ENCODE measurements at places on chromosomes 5 and 9.

DNA sequence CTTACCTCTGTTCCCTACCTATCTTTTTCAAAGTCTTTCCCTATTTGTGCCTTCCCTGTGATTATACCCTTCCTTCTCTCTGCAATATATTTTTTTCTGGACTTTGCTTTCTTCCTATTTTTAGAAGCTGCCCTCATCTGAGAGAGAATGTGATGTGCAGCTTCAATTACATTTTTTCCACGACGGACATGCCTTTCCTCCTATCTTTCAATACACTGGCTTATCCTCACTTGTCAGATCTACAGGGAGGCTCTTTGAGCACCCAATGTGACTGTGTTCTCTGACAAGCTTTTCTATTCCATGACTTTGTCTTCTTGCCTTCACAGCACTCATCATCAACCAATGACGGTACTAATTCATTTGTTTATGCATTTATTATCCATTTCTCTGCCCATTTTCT lies 227.9 kb upstream of the CLINT1 start:
- no peak for DNase-seq

- DNase-seq, result peak; percentile 75
Observed at GRCh38 chr5:74617202-74617601, 23.3 kb downstream of the ENC1 start.

DNA sequence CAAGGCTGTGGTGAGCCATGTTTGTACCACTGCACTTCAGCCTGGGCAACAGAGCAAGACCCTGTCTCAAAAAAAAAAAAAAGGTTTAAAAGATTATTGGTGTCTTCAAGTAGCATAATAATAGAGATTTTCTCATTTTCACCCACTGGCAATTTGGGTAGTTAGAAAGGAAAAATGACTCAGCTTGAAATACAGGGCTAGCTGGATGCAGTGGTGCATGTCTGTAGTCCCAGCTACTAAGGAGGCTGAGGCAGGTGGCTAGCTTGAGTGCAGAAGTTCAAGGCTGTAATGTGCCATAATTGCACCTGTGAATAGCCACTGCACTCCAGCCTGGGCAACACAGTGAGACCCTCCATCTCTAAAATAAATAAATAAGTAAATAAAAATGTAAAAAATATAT lies 111.1 kb downstream of the ARRDC3 start:
- no peak for DNase-seq

DNA sequence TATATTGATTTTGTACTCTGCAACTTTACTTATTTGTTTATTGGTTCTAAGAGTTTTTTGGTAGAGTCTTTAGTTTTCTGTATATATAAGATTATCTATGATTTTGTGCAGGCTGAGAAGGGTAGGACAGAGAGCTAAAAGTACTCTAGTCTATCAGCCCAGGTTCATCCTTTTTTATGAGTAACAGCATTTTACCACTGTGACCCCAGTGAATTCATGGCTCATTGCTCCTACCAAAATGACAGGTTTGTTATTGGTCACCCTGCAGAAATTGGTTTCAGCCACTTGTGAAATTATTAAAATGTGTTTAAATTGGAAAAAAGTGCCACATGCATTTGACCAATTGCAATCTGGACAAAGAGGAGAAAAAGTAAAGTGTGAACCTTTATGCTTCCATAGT lies 421.4 kb upstream of the DAB2 start:
- no peak for DNase-seq

GRCh38 chr5:148626081-148626613 lies 28.2 kb downstream of the HTR4 start:
- no peak for DNase-seq

- no peak for DNase-seq
Observed at GRCh38 chr5:37198061-37198460, 51.1 kb downstream of the CPLANE1 start.

DNA sequence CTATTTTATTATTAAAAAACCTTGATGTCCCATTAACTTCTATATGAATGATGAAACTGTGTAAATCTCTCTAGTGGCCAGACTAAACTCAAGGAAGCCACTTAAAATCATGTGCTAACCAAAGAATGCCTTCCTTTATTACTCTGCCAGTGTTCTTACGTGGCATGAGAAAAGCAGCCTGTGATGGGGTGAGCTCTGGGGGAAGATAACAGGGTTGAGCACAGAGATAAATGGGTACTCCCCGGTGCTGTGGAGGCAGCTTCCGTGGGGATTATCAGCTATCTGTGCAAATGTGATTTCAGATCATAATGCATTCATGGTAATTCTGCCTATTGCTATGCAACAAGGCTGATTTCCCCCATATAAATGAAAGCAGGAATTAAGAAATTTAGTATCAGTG lies 181.3 kb downstream of the CAVIN4 start:
- DNase-seq, result no peak

DNA sequence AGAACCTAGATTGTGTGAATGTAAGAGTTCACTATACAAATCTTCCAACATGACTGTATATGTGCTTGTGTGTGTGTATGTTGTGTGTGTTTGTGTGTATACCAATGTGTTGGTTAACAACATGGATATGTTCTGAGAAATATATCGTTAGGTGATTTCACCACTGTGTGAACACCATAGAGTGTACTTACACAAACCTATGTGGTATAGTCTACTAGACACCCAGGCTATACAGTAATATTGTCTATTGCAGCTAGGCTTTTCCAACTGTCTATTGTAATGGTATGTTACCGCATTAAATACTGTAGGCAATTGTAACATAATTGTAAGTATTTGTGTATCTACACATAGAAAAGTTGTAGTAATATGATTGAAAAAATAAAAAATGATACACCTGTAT lies 959.2 kb upstream of the SEMA6A start:
- DNase-seq, result no peak

DNA sequence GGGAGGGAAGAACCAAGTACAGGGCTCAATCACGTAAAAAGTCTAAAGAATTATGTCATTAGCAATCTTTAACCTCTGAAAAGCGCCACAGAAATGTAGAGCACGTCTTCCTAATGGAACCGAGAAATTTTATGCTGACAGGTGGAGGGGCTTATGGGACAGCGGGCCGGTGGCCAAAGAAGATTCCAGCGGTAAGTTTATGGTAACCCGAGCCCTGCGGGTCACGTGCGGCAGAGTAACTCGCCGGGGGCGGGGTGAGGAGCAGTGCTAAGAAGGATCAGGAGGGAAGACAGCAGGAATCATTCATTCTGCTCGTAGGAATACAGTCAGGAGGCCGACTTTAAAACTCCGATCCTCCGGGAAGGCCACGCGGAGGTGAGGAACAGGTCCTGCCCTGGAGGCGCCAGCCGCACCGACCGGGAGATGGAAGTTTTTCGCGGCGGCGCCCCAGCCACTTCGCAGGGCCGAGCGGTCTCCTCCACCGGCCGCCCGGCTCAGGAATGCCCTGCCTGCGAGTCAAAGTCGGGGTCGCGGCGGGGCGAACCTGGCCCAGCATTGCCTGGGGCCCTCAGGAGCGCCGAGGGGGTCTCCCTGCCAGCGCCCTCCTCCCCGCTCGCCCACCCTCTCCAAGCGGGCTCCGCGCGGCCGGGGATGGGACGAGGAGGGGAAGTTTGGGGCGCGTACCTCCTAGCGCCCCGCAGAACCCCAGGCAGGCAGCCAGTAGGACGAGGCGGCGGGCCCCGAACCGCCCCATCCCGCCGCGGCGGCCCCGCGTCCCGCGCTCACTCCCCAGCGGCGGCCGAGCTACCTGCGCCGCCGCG lies 101.8 kb downstream of the ESM1 start:
- peak; percentile 16 for DNase-seq

DNA sequence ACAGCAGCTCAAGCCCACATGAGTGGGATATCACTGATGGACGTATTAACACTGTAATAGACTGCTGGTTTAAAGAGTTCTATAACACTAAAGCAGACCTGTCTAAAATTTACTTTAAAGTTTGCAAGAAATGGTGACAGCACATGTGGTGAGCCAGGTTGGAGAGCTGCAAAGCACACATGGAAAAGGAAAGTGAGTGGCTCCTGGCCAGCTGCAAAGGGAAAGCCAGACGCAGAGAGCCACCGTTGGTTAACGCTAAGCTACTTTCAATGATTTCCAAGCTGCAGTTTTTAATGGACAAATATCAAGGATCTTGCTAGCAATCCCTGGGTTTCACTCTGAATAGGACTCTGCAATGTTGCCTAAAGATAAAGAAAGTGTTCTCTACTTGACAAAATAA lies 89.9 kb downstream of the CTNND2 start:
- DNase-seq, result no peak

- no peak for DNase-seq
Observed at GRCh38 chr5:675871-676698, 17.1 kb downstream of the TPPP start.

GRCh38 chr5:115869256-115869795 lies 27.6 kb downstream of the AP3S1 start:
- no peak for DNase-seq

- DNase-seq, result no peak
Observed at GRCh38 chr9:107645464-107645833, 155.9 kb upstream of the KLF4 start.
